ENCODE measurements at places on chromosomes 6 and 20.

- DNase-seq: no peak
Measured at GRCh38 chr6:135306740-135307420, 125.8 kb downstream of the MYB start.

DNA sequence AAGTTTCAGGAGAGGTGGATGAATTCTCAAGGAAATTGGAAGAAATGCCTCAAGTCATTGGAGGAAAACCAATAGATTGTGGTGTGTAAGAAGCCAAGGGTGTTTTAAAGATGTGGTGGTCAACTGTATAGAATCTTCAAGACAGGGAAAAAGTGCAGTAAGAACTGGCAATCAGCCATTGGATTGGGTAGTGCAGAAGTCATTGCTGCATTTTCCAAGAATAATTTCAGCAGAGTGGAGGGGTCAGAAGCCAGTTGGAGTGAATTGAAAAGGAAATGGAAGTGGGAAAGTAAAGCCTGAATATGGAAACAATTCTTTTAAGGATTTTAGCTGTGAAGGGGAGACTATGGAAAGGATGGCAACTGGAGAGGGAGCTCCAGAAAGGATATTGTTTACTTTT lies 128.2 kb upstream of the TMEM170B start:
- no peak for DNase-seq

- no peak for DNase-seq
Measured at GRCh38 chr20:10672624-10673127, 1.1 kb downstream of the JAG1 start.

DNA sequence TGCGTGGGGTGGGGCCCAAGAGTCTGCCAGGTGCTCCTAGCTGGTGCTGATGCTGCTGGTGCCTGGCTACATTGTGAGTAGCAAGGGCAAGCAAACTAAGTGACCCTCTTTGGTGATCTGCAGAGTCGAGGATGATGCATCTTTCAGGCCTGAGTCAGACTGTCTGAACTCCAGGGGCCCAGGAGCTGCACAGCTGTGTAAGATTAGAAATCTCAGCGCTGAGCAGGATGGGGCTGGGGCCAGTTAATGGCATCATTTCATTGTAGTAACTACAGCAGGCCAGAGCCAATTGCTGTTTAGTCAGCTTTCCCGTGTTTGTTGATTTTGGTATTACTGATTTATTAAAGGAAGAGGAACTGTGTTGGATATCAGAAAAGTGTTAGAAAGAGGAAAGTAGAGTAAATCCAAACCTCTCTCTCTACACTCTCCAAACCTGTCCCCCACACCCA lies 365.2 kb downstream of the PAX1 start:
- no peak for DNase-seq

DNA sequence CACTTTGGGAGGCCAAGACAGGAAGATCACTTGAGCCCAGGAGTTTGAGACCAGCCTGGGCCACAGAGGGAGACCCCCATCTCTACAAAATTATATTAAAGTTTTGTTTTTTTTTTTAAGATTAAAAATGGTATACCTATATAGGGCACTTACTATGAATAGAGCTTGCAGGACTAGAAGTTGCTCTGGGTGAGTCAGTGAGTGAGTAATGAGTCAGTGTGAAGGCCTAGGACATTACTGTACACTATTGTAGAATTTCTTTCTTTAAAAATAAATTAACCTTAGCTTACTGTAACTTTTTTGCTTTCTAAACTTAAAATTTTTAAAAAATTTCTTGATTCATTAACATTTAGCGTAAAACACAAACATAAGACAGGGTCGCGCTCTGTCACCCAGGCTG lies 29.7 kb downstream of the STK35 start:
- no peak for DNase-seq

GRCh38 chr20:8438748-8439147 lies 306.7 kb downstream of the PLCB1 start:
- DNase-seq: no peak

GRCh38 chr6:159602431-159603041 lies 90.5 kb downstream of the SOD2 start:
- no peak for DNase-seq

- no peak for DNase-seq
Measured at GRCh38 chr6:68364271-68364805, 270.7 kb upstream of the ADGRB3 start.

- peak; percentile 50 for DNase-seq
Measured at GRCh38 chr6:4774715-4775493, 1.3 kb upstream of the CDYL start.

DNA sequence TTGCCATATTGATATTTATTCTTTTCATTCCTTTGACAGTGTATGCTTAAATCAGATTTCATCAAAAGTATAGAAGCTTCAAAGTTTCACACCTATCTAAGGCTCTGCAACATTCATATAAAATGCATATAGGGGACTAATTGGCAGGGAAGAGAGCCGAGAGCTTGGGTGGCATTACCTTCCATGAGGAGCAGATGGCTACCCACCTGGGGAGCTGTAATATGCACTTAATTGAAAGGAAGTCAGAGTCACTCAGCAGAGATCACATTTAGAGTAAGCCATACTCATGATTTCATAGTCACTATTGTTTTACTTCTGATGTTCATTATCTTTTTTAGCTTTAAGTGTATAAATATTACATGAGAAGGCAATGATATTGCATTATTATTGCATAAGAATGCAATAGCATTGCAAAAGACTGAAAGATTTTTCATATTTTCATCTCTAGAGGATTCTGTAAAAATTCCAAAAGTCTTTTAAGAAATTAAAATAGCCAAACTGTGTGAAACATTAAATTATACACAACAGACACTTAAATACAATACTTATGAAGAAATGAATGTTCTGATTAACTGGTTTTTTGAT lies 1305.2 kb downstream of the EPHA7 start:
- DNase-seq: no peak
